LHCN-M2 (cell line): ENCODE measurements at places on chromosomes 5 and 9. TPM values are rescaled to one million over a fixed set of nuclear protein-coding genes. Genes with fewer than 3 reads are reported as not detected.

SLC2A8 gene
- total RNA-seq, result 10.5 and 13.9 TPM in 2 replicates

- DNase-seq, result no peak
These were observed 9.9 kb upstream of the PTGER4 start for GRCh38 chr5:40669606-40670390.

RMRP gene
- 5,651 and 6,728 TPM in 2 replicates for total RNA-seq

KIAA1958 gene
- total RNA-seq, result 0.71 and 1.4 TPM in 2 replicates

GRCh38 chr5:82165740-82166530 is 112.2 kb downstream of the RPS23 start:
- peak; percentile 89 for DNase-seq

- no peak for DNase-seq
These were observed 172.6 kb downstream of the SH3GL2 start for GRCh38 chr9:17751486-17751885.
